ENCODE measurements at places on chromosomes 2 and 18.

- DNase-seq, result no peak
These were observed 162.1 kb upstream of the UNC80 start for GRCh38 chr2:209609531-209609930.

DNA sequence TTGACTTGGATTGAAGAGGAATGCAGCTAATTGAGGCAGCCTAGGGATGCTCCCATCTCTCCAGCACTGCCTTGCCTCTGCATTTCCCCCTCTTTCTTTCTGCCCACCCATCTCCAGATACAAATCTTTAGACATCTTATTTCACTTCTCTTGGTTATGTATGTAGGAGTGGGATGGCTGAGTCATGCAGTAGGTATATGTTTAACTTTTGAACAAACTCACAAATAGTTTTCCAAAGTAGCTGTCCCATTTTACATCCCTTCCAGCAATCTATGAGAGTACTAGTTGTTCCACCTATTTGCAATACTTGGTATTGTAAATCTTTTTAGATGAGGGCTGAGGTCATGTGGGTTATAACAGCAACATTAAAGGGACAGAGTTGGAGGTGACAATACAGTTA, 329.9 kb downstream of the DYSF start:
- DNase-seq, result no peak

DNA sequence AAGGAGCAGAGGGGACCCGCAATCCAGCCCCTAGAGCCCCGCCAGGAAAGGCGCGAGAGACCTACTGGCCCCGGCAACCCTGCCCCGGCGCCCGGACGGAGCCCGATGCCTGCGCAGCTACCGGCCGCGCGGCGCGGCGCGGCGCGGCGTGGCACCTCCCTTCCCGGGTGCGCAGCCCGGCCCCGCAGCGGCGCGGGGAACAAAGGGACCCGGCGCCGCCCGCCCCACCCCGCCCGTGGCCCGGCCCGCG, 307 bp downstream of the CDH2 start:
- no peak for DNase-seq

DNA sequence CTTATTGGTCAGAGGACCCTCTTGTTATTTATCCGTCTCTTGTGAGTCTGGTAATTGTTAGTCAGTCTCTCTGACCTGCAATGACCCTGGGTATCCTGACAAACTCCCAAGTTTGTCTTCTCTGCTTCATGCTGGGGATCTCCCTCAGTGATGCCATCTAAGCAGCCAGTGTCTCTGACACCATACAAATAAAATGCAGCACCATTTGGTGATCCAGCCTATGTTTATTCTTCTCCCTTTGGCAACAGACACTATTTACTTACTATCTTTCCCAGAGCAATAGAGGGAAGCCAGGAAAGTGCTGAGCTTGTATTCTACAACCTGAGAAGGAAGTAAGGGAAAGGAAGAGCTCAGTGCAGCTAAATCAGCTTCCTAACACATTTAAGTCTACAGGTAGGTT, 15.9 kb downstream of the SERPINE2 start:
- DNase-seq, result no peak

DNA sequence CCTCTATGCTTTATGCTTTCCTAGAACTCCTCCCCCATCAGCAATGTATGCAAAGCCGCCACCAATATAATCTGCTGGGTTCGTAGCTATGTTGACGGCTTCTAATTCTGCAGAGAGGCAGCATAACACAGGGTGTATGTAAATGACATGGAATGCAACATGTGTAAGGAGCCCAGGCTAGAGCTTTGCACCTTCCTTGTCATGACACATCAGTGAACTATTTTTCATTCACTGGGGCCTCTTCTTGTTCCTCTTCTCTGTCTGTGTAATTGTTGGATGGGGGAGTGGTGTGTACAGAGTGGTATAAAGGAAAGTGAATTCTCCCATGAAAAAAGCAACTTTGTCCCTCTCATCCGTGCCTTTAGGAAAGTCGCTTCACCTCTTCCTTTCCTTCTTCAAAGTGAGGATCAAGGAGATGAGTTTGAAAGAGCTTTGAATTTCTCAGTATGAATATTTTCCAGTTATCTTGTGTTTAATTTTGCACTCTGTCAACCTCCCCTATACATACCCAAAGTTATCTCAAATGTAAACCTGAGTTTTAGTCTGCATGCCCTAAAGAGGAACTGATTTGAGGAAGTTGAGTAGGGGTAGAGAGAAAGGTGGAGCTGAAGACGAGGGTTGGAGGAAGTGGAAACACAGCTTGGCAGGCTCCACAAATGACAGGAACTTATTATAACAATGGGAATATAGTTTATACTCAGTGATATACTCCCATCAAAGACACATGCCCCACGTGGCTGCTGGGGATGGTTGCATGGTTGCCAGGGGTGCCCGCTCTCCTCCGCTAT, 74.9 kb upstream of the ARL4C start:
- no peak for DNase-seq

- DNase-seq, result peak; percentile 65
These were observed 31.6 kb upstream of the SNORC start for GRCh38 chr2:232838406-232838874.

DNA sequence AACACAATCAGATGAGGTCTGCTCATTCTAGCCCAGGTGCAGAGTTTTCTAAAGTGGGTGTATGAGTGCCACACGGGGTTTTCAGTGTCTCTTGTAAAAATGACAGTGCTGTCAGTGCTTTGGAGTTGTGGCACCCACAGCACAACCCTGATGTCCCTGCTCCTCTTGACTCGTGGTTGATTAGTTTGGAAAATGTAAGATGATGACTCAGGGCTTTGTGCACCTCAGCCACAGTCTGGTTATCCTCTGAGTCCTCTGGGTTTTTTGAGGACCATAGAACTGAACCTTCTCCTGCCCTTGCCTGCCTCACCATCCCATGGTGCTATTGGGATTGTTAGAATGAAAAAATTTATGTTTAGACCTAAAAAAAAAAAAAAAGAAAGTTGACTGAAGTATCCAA, 105.6 kb downstream of the MYO1B start:
- DNase-seq, result no peak

DNA sequence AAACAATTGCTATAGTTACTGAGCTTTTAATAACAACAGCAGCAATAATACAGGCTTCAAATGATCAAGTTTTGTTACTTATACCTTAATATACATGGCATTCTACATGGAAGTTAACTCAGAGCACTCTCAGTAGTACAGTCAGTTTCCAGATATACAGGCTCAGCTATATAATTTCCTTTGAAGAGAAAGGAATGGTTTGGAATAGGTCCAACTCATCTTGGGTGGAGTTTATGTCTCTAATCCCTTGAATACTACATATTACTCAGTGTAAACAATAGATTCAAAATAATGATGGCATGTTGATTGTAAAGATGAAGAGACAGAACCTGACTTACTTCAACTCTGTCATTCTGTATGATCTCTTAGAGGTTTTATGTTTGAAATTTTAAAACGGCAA, 174.9 kb downstream of the EPHA4 start:
- DNase-seq, result no peak

DNA sequence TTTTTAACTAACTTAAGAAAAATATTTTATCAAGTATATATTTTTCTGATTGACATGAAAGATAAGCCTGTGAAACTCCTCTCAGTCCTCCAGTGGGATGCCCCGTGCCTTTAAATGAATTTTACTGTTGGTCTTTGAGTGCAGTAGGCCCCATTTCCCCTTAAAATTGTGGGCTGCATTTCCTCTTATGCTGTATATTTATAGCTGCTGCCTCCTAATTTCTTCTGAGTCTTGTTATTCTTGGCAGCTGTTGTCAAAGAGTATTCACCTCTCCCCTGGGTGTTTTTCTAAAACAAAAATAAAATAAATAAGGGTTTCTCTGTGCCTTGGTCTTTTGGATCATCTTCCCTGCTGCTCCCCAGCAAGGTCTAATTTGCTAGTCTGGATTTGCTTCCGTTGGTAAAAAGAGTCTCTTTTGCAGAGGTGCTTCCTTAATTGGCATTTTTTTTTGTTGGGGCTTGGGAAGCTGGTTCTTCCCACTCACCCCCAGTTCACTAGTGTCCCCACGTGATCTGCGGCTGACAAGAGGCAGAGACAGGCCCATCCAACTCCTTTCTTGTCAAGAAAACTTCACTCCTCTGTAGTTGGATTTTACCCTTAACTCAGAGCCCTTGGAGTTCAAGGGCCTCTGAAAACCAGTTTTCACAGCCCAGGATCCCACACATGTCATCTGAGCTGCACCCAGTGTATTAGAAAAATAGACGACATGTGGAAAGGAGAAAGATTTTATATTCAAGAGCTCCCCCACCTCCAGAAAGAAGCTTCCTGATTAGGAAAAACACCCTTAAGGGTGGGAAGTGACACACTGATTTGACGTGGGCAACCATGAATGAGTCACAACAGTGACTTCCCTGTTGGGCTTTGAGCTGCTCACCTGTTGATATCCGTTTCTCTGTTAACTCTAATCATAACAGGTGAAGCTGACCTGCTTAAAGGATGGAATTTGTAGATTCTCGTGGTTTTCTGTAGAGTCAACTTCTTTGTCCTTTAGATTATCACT, 431.5 kb downstream of the DCDC2C start:
- DNase-seq, result no peak

DNA sequence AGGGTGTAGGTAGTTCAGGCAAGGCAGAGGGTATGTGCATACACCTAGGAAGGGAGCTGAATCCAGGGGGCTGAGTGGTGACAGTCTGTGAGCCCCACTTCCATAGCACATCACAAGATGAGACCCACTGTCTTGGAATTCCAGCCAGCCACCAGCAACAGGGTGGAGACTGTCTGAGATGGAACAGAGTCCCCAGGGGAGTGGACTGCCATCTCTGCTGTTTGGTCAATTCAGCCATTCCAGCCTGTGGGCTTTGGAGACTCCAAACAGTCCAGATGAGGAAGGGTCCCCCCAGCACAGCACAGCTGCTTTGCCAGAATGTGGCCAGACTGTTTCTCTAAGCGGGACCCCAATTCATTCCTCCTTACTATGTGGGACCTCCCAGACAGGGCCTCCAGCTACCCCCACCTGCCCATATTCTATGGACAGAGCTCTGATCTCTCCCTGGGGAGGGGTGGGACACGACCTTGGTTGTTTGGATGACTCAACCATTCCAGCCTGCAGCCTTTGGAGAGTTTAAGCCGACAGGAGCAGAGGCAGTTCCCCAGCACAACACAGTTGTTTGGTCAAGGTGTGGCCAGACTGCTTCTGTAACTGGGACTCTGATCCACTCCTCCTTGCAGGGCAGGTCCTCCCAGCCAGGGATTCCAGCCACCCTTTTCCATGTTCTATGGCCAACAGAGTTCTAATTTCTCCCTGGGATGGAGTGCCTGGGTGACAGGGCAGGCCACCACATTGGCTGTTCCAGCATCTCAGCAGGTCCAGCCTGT, 178.0 kb downstream of the RND3 start:
- DNase-seq, result no peak

GRCh38 chr2:17461087-17461475, 57.2 kb downstream of the RAD51AP2 start:
- no peak for DNase-seq

GRCh38 chr2:45882707-45883602, 231.5 kb downstream of the PRKCE start:
- DNase-seq, result no peak

- no peak for DNase-seq
These were observed 222.4 kb downstream of the WDR7 start for GRCh38 chr18:56873441-56874140.

GRCh38 chr2:152483276-152484063, 148.5 kb downstream of the FMNL2 start:
- no peak for DNase-seq

- DNase-seq, result no peak
These were observed 21.8 kb downstream of the MTCL1 start for GRCh38 chr18:8726963-8727705.

DNA sequence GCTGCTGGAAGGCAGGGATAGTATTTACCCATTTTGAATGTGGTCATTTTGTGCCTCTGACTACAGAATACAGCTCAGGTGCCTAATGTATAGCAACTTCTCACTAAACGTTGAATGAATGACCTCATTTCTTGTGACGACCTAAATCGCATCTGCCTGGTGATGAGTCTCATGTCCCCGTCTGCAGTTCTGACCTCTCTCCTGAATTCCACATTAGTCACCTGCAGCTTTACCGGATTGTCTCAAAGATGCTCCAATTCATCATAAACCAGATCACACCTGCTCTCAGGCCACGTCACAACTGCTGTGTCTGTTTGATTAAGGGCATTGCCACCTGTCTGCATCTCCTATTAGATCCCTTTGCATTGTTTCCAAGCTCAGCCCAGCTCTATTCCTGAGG, 133.6 kb upstream of the MYT1L start:
- no peak for DNase-seq

- DNase-seq, result no peak
These were observed 16.6 kb upstream of the CPS1 start for GRCh38 chr2:210539578-210540416.

- DNase-seq, result no peak
These were observed 147.8 kb upstream of the MAP2 start for GRCh38 chr2:209276000-209276399.

- DNase-seq, result no peak
These were observed 25.9 kb upstream of the RAMP1 start for GRCh38 chr2:237833546-237833945.

DNA sequence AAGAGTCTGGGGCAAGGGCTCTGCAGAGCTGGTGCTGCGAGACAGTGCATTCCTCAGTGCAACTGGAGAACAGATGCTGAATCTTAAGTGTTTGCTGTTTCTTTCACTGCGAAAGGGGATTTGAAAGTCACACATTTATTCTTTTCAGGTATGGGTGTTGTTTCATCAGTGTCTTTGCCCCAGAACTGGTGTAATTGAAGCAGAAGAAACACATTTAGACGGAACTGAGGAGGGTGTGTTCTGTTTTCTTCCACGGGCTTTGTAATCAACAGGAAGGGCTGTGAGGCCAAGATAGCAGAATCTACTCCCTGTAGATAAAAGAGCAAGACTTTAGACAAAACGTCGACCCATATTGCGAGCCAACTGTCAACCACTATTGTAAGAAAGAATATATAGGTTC, 151.9 kb downstream of the EPHA4 start:
- no peak for DNase-seq

DNA sequence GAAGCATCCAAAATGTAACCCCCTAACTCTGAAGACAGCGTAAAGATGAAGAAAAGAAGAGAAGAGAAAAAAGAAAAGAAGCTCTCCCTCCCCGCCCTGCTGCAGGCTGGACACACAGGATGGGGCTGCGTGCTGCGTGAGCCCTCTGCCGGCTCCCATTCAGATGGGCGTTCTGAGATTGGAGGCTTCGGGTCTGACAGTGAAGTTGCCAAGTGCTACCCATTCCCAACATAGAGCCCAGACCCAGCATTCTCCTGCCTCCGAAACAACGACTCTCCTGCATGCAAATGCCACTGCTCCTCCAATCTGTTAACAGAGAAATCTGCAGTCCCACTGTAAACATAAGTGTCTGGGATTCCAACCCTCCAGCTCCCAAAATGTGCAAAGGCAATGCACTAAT, 234.9 kb downstream of the BCL11A start:
- no peak for DNase-seq

- no peak for DNase-seq
These were observed 2.0 kb downstream of the ABHD3 start for GRCh38 chr18:21702602-21703001.

DNA sequence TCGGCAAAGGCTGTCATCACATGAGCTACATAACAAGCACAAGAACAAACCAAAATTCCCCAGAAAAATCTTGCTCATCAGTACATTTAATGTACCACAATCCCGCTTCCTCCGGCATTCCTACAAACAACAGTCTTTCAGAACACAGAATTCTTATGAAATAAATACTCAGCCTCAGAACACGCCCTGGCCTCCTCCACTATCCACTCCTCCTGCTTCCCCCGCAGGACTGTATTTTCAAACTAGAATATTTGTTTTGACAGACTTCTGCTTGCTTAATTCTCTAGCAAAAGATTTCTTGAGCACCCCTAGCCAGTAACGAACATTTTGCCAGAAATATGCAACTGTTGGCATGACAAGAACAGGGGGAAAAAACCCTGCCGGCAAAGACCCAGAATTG, 131.2 kb downstream of the THADA start:
- DNase-seq, result no peak

Data from bone marrow (tissue), 2 donors.